ENCODE measurements at places on chromosomes 12 and 14.

DNA sequence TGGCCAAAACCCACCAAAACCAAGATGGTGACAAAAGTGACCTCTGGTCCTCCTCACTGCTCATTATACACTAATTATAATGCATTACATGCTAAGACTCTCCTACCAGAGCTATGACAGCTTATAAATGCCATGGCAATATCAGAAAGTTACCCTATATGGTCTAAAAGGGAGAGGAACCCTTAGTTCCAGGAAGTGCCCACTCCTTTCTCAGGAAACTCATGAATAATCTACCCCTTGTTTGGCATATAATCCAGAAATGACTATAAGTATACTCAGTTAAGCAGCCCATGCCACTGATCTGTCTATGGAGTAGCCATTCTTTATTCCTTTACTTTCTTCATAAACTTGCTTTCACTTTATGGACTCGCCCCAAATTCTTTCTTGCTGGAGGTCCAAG, 43.0 kb upstream of the FUT8 start:
- H3K27ac ChIP-seq, result no peak overlapping the region
- peaks cover 2% of the 10 kb centered on the region for H3K4me1 ChIP-seq
- no peaks in the 10 kb centered on the region for H3K36me3 ChIP-seq
- no peak for DNase-seq
- H3K4me3 ChIP-seq, result no peak overlapping the region

- peak within 1 kb of the TSS; percentile 62 for H3K27ac ChIP-seq
- H3K36me3 ChIP-seq, result no peaks in the 10 kb centered on the region
- DNase-seq, result peak; percentile 80
- H3K4me1 ChIP-seq, result peaks cover 27% of the 10 kb centered on the region
These were observed at the start of gene AACS for GRCh38 chr12:125065021-125065918. Gene AACS, plus strand, starts transcription at chr12:125065435. Its CDS starts 150 bp downstream, at chr12:125065585.

DNA sequence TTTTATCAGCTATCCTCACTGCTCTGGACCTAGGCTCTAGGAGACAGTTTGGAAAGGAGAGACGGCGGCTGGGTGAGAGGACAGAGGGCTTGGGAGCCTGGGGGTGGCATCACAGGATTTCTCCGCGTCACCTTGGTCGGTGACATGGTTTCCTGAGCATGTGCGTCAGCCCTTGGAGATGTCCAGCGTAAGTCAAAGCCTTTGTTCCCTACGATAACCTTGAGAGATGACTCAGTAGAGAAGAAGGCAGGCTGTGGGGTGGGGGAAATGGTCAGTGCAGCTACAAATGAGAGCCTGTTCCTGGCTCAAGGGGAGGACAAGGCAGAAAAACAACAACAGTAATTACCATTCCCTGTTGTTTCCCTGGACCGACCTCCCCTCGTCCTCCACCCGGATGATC, 90.2 kb upstream of the TBX3 start:
- H3K36me3 ChIP-seq, result no peaks in the 10 kb centered on the region
- no peaks in the 10 kb centered on the region for H3K27me3 ChIP-seq
- H3K27ac ChIP-seq, result no peak overlapping the region
- no peak overlapping the region for H3K4me3 ChIP-seq
- DNase-seq, result no peak

- H3K27me3 ChIP-seq, result no peaks in the 10 kb centered on the region
- no peak overlapping the region for H3K27ac ChIP-seq
- peaks cover 34% of the 10 kb centered on the region for H3K36me3 ChIP-seq
These were observed 31.5 kb downstream of the HSP90AA1 start for GRCh38 chr14:102055181-102055901.

DNA sequence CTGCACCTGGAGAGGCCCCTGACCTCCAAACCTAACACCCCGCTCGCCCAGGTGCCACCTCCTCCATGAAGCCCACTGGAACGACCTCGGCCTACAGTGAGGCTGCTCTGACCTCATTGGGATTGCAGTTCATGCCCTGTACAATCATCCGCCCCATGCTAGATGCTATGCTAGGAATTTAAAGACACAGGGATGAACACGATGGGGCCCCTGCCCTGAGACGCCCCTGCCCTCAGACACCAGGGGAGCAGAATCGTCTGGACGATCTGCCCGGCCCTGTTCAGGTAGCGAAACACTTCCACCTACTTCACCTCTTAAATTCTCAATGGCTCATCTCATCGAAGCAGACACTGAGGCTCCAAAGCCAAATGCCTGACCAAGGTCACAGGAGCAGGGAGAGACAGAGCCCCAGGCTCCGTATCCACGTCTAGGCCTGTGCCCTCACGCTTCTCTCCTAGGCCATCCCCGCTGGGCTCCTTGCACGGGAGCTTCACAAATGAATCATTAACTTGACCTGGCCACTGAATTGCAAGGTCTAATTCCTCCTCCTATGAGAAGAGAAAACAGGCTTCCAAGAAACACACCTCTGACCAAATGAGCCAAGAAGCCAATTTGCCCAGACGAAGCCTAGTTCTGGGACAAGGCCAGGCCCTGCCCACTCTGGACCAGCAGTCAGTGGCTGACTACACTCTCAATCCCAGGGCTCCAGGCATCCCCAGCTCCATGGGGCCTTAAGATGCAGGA, 35.2 kb downstream of the SCARB1 start:
- H3K27ac ChIP-seq, result peak overlapping the region; percentile 44
- peaks cover 17% of the 10 kb centered on the region for H3K4me1 ChIP-seq
- no peak for DNase-seq
- no peaks in the 10 kb centered on the region for H3K36me3 ChIP-seq
- no peaks in the 10 kb centered on the region for H3K27me3 ChIP-seq

DNA sequence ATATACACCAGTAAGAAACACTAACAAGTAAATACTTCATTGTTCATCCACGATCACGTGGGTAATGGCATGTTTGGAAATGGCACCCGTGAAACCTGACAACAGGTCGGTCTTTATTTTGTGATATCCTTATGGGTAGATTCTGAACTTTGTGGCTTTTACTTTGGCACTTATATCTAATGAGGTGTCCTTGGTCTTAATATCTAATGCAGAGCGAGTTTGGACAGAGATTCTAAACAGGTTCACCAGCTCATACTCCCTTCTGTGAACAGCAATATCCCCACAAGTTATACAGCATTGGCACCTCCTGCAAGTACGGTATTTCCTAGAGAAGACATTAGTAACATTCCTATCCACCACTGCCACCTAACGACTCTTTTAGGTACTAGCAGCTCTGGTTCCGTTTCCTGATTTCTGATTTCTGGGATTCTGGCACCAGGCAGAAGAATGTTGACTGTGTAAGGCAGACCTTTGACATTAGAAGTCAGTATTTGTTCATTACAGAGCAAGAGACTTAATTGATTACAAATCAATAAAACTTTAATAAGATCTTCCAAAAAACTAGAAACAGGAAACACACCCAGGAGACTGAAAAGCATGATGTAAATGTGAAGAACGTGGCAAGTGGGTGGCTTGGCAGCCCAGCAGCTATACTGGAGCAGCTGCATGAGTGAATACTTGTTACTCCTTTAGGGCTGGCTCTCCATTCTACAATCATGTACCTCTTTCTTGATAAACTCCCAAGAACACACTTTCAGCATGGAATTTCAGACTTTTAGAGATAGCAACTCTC, 2.5 kb downstream of the ANG start:
- no peak overlapping the region for H3K4me3 ChIP-seq
- peaks cover 7% of the 10 kb centered on the region for H3K36me3 ChIP-seq
- H3K27ac ChIP-seq, result no peak overlapping the region
- peaks cover 28% of the 10 kb centered on the region for H3K4me1 ChIP-seq
- no peak for DNase-seq

DNA sequence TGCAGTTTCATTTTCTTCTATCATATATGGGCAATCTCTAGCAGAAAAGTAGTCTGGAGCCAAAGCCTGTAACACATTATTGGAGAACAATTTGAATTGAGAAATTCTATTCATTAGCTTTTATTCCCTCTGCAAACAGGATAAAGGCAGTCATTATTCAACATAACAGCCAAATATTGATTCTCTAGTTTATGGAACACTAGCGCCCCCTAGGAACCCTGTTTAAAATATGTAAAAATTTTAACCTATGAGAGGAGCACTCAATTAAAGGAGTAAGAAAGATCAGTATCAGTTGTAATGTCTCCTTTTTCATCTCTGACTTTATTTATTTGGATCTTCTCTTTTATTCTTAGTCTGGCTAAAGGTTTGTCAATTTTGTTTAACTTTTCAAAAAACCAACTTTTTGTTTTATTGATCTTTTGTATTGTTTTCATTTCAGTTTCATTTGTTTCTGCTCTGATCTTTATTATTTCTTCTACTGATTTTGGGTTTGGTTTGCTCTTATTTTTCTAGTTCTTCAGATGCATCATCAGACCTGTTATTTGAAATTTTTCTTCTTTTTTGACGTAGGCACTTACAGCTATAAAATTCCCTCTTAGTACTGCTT, 4.8 kb upstream of the LMNTD1 start:
- DNase-seq, result no peak
- no peak overlapping the region for H3K27ac ChIP-seq
- H3K4me1 ChIP-seq, result no peaks in the 10 kb centered on the region
- H3K27me3 ChIP-seq, result no peaks in the 10 kb centered on the region
- no peak overlapping the region for H3K4me3 ChIP-seq
- H3K36me3 ChIP-seq, result no peaks in the 10 kb centered on the region

GRCh38 chr12:22395666-22396065, 61.2 kb upstream of the ST8SIA1 start:
- H3K27ac ChIP-seq, result no peak overlapping the region
- H3K27me3 ChIP-seq, result no peaks in the 10 kb centered on the region
- H3K36me3 ChIP-seq, result no peaks in the 10 kb centered on the region
- H3K4me1 ChIP-seq, result no peaks in the 10 kb centered on the region
- H3K4me3 ChIP-seq, result no peak overlapping the region

- DNase-seq, result no peak
- H3K36me3 ChIP-seq, result no peaks in the 10 kb centered on the region
- peaks cover 20% of the 10 kb centered on the region for H3K4me1 ChIP-seq
- H3K27ac ChIP-seq, result peak overlapping the region; percentile 78
- H3K27me3 ChIP-seq, result no peaks in the 10 kb centered on the region
These were observed 112.5 kb upstream of the MED13L start for GRCh38 chr12:116389990-116390389.

GRCh38 chr12:78183824-78184223, 353.1 kb downstream of the NAV3 start:
- no peaks in the 10 kb centered on the region for H3K36me3 ChIP-seq
- DNase-seq, result no peak
- no peak overlapping the region for H3K4me3 ChIP-seq
- H3K4me1 ChIP-seq, result no peaks in the 10 kb centered on the region
- H3K27me3 ChIP-seq, result no peaks in the 10 kb centered on the region

DNA sequence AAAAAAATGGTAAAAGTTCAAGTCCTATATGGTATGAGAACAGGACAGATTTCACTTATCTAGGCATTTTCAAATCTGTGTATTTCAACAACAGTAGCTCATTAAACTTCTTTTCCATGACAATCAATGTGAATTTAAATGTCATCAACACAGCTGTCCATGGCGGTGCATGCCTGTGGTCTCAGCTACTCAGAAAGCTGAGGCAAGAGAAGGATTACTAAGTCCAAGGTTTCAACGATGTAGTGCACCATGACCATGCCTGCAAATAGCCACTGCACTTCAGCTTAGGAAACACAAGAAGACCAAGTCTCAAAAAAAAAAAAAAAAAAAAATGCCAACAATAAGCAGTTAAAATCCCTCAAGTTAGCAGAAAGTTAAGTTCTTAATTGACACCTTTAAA, 214.6 kb downstream of the C12orf50 start:
- DNase-seq, result no peak
- no peaks in the 10 kb centered on the region for H3K27me3 ChIP-seq
- no peaks in the 10 kb centered on the region for H3K36me3 ChIP-seq
- H3K4me1 ChIP-seq, result no peaks in the 10 kb centered on the region

GRCh38 chr14:20409226-20409625, 4.1 kb downstream of the TEP1 start:
- H3K36me3 ChIP-seq, result peaks cover 41% of the 10 kb centered on the region
- H3K27me3 ChIP-seq, result no peaks in the 10 kb centered on the region
- H3K4me3 ChIP-seq, result no peak overlapping the region
- peaks cover 21% of the 10 kb centered on the region for H3K4me1 ChIP-seq

- no peaks in the 10 kb centered on the region for H3K36me3 ChIP-seq
- no peak for DNase-seq
- H3K4me1 ChIP-seq, result no peaks in the 10 kb centered on the region
- no peaks in the 10 kb centered on the region for H3K27me3 ChIP-seq
These were observed 18.2 kb downstream of the PNMA1 start for GRCh38 chr14:73695997-73696396.

DNA sequence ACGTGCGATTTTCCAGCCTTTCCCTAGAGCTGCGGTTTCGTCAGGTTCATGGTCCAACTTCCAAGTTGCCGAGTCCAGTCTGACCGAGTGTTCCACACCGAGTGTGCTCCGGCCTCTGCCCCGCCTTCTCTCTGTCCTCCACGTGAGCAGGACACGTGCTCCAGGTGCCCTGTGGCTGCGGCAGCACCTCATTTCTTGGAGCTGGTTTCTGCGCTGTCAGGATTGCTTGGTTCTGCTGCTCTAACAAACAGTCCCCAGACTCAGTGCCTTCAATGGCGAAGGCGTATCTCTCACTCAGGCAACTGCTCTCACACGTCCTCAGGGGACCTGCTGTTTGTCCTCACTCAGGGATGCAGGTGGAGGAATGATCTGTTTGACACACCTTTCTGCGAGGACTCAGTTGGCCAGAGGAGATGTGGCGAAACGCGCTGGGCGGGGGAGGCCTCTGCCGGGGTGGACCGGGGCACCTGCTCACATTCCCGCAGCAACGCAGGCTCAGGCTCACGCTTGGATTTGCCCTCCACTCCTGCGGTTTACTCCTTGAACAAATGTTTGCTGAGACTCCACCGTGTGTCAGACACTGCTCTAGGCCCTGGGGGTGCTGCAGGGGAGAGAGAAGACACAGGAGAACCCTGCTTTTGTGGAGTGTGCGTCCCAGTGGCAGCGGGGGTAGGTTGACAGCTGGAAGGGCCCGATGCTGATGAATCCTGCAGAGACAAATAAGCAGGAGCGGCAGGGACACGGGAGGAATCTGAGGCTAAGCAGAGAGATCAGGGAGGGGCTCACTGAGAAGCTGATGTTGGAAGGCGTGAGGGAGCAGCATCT, 63.4 kb upstream of the FBRSL1 start:
- H3K27me3 ChIP-seq, result peaks cover 72% of the 10 kb centered on the region
- no peak overlapping the region for H3K27ac ChIP-seq
- peaks cover 38% of the 10 kb centered on the region for H3K4me1 ChIP-seq
- DNase-seq, result no peak

DNA sequence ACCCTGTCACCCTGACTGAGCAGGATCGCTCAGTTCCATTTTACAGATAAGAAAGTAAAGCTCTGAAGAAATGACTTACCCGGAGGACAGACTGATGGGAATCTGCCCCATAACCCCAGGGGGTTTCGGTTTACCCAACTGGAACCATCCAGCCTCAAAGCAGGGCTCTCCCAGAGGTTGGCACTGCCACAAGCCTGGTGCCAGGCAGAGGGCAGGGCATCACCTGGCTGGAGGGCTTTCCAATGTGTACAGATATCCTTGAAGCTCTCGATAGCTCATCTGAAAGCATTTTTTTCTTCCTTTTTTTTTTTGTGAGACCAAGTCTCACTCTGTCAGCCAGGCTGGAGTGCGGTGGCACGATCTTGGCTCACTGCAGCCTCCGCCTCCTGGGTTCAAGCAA, 33.2 kb downstream of the STON2 start:
- H3K4me1 ChIP-seq, result peaks cover 25% of the 10 kb centered on the region
- no peaks in the 10 kb centered on the region for H3K27me3 ChIP-seq
- H3K4me3 ChIP-seq, result no peak overlapping the region
- H3K36me3 ChIP-seq, result peaks cover 2% of the 10 kb centered on the region

GRCh38 chr12:76264611-76265012, 83.6 kb downstream of the BBS10 start:
- H3K4me1 ChIP-seq, result peaks cover 30% of the 10 kb centered on the region
- H3K4me3 ChIP-seq, result no peak overlapping the region
- no peak for DNase-seq
- H3K27ac ChIP-seq, result peak overlapping the region; percentile 66
- no peaks in the 10 kb centered on the region for H3K27me3 ChIP-seq
- no peaks in the 10 kb centered on the region for H3K36me3 ChIP-seq
